ENCODE measurements at places on chromosomes 4 and X. TPM values are rescaled to one million over a fixed set of nuclear protein-coding genes. Genes with fewer than 3 reads are reported as not detected.

GRCh38 chr4:5029447-5029846 is 10.2 kb upstream of the CYTL1 start:
- no peak for DNase-seq

DNA sequence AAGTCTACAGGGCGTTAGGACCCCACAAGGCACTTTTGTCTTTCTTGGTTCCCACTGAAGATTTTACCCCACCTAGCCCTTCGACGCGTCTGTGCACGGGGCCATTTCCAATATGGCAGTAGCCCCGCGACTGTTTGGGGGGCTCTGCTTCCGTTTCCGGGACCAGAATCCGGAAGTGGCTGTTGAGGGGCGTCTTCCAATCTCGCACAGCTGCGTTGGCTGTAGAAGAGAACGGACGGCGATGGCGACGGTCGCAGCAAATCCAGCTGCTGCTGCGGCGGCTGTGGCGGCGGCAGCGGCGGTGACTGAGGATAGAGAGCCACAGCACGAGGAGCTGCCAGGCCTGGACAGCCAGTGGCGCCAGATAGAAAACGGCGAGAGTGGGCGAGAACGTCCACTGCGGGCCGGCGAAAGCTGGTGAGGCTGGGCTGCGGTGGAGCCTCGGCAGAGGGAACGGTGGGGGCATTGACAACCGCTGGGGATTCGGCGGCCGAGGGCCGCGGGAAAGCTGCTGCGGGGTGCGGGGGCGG is at the start of gene USP11:
TSS of gene USP11 (plus strand) at position 207 of the 530 bp plus-strand sequence. CDS start at position 242, 35 bp downstream.
- DNase-seq = peak; percentile 83

DNA sequence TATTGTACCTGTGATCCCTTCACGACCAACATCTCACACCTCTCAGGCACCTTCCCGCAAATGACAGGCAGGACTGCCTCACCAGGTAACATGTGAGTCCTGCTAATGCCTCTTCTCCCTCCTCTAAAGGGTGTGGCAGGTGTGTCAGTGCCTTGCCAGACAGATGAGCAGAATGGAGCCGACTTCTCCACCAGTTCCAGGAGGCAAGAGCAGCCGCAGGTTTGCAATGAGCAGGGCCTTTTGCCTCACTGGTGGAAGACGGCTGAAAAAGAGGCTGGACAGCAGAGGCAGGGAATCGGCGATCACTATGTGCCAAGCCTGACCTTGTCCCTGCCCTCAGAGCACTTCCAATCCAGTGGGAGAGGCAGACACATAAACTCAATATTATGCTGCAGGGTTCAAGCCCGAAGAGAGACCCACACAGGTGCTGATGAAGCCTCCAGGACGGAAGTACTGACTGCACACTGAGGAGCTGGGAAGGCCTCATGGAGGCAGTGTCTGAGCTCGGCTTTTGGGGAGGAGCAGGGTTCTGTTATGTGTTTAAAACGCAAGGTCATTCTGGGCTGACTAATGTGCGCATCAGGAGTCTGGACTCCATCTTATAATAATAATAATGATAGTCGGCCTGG is 57.9 kb downstream of the C4orf50 start:
- no peak for DNase-seq

DNA sequence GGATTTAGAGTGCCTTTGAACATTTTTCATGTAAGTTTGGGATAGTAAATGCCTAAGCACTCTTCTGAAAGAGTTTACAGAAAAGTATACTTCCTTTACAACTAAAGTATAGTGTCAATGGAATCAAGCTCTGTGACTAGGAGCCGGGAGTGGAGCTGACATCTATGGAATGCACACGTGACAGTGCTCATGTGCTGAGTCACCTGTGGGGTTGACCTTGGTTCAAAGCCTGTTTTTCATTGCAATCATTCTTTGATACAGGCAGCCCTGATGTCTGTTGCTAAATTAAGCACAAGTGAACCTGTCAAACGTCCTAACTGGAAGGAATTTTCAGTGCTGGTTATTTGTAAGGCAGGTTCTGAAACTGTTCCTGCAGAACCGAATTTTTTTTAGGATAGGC is 82.5 kb downstream of the GPAT3 start:
- peak; percentile 81 for DNase-seq

DNA sequence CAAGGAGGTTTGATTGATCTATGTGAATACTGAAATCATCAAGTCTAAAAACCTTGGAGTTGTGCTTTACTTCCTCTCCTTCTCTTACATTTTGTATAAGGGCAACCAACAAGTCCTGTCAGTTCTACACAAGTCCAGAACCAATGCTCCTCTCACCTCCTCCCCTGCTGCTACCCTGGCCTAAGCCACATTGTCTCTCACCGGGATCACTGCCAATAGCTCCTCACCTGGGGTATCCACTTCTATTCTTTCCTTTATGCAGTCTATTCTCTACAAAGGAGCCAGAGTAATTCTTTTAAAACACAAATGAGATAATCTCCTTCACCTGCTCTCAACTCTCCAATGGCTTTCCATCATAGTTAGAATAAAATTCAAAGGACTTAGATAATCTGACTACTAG is 13.3 kb upstream of the ARHGEF6 start:
- no peak for DNase-seq

The CTAG1B gene
- polyA plus RNA-seq = not detected

The ENOX2 gene
- 8.7 TPM for polyA plus RNA-seq

The TLR10 gene
- polyA plus RNA-seq = not detected
